Kidney glomerular epithelial cell (primary cell): ENCODE measurements at places on chromosomes 2 and 18.

DNA sequence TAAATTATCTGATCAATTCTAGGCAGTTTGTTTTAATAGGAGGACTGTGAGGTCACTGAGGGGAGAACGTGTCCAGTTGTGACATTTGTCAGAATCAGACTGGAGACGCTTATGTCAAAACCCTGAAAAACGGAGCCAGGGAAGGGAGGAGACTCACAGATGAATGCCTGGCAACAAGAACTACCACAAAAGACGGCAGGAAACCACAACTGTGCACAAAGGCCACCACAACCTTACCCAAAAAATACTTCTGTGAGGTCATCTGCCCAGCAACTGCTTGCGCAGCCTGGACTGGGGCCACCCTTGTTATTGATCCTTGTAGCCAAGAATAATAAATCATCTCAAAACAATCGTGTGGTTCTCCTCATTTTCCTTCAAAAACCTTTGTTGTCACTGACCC is 173.0 kb upstream of the ALKAL2 start:
- DNase-seq: no peak

DNA sequence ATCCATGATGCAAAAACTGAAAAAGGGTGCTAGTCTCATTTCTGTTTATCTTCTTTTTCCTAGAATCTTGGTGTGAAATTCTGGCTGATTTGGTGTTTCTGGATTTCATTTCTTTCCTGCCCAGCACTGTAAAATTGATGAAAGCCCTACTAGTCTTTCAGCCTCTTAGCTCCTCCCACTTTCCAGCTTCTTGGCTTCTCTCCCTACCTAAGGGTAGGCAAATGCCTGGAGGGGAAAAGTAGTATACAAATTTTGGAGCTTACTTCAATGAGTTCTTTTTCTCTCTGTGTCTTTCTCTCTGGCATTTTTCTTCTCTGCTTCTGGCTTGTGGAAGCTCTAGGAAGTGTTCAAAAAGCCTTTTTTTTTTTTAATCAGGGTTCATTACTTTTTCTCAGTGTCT is 160.5 kb downstream of the XIRP2 start:
- DNase-seq: no peak

DNA sequence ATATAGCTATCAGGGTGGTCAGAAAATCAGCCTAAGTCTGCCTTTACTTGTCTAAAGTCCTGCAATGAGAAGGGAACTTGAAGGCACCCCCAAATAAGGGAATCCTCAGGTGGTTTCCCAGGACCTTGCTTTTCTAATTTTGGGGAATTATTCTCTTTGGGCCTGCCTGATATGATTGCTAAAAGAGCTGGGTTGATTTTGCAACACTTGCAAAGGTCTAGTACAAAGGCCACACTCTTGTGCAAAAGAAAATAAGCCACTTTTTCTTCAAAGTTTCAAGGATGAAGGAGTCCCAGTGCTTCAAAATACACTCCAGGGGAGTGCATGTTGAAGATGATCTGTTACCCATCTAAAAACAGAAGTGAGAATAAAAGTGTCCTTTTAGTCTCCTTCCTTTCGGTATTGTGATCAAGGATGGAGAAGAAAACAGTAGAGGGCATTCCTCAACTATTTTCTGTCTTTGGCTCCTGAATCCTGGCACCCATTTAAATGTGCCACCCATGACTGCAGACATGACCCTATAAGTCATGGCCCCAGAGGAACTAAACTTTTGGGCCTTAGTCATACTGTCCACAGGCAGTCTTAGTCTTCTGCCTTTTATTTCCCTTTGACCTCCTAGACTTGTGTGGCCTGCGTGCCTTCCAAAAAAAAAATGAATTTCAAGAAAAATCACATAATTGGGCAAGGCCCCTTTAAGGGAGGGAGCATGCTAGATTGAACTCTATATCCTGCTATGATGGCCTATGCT is 5.1 kb downstream of the SULT1C3 start:
- DNase-seq: no peak

GRCh38 chr2:18178736-18179349 is 300.4 kb downstream of the KCNS3 start:
- peak; percentile 48 for DNase-seq

GRCh38 chr18:77403969-77404535 is 154.4 kb downstream of the GALR1 start:
- no peak for DNase-seq

DNA sequence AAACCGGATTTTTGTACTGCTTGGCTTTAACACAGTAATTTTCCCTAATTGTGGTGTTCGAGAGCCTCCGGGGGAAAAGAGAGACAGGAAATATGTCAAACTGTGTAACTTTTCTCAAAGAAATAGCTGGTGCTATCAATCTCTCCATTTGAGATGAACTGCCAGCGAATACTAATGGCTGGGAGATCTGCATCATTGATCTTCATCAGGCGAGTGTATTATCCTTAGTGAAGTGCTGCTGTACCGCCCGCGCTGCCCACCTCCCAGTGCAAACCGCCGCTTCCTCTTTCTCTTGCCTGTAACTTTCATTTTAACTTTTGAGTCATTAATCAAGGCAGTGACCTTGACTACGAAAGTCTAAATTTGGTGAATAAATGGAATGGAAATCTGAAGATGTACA is 246.1 kb upstream of the ST6GAL2 start:
- DNase-seq: no peak

DNA sequence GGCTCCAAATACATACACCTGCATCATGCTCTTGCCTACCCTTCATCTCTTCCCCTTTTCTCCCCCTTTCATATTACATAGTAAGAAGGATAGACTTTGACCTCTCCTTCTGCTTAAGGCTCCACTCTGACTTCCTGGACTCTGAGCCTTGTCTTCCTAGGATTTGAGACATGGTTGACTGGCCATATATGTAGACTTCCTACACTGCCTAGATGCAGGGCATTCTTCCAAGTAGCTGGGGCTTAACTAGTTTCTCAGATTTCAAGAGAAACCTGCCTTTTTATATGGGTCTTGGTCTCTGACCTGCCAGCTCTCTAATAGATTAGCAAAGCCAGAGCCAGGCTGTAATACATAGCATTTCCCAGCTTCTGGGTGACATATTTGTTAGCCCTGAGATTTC is 35.4 kb upstream of the CYP26B1 start:
- no peak for DNase-seq

- DNase-seq: peak; percentile 92
Measured at GRCh38 chr18:58527285-58527951, 101.5 kb downstream of the ALPK2 start.

DNA sequence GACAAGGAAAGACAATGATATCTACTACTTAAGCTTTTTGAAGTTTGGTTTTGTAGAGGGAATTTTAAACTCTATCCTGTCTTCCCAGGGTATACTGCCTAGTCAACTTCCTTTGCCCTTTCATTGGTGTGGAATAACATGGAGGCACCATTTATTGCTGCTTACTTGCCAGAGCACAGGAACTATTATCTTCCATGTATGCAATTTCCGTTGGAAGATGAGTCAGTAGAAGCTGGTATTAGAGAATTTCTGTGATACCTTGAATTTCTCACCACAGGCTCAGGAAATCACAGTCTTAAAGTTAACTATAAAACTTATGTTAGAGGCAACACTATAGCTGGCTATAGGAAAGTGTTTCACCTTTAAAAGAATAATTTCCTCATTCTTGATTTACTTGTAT is 40.9 kb upstream of the RGPD4 start:
- DNase-seq: no peak

GRCh38 chr2:163505281-163505680 is 230.5 kb downstream of the FIGN start:
- DNase-seq: no peak

- peak; percentile 27 for DNase-seq
Measured at GRCh38 chr18:63131106-63131958, 188.2 kb downstream of the BCL2 start.

- peak; percentile 74 for DNase-seq
Measured at GRCh38 chr2:20452551-20452950, 5.7 kb downstream of the RHOB start.

- DNase-seq: peak; percentile 91
Measured at GRCh38 chr2:43075054-43075593, 151.3 kb downstream of the ZFP36L2 start.

GRCh38 chr18:57251747-57252146 is 100.6 kb upstream of the ST8SIA3 start:
- DNase-seq: no peak

GRCh38 chr2:117785740-117786139 is 28.8 kb upstream of the DDX18 start:
- DNase-seq: peak; percentile 16

DNA sequence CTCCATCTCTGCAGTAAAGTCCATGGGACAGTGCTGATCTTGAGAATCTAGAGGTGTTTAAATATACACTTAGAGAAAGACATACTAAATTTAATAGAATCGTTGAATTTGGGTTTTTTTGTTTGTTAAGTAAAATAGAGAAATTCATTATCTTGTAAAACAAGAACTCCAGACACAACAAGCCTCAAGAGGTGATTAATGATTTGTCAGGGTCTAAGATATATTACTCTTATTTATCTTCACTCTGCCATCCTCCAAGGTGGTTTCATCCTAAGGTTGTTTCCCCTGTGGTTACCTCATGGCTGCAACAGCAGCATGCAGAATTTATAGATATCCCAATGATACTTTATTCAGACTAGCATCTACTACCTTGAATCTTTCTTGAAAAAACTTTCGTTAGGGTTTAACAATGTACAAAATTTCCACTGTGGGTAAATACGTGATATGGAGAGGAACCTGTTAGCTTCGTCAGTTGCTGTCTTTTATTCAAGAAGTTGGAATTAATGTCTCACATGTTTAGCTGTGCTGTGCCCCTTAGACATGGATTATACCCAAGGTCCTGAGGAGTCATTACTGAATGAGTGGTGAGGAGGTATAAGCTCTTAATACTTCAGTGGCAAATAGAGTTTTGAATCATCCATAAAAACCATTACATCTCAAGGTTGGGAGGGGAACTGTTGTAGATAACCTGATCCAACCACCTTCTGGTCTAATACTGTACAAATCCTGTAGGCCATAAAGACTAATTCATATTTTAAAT is 128.0 kb downstream of the GPD2 start:
- no peak for DNase-seq

DNA sequence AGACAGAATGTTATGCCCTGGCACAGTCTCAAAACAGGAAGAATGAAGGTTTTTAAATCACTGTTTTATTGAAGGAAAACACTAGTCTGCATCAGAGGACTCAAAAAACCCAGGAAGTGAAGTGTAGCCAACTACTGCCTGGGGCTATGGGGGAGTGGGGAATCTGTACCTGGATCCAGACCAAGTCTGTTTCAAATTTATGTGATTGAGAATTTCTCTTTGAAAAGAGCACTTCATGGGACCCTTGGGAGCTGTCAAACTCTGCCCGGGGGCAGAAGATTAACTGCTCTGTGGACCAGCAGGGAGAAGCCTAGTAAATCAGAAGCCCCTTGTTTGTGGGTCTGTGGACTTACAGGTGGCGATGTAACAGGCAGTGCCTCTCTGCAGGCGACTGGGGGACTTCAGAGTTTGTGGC is 45.3 kb upstream of the TANC1 start:
- no peak for DNase-seq

GRCh38 chr2:43311276-43311675 is 84.9 kb upstream of the ZFP36L2 start:
- no peak for DNase-seq

GRCh38 chr2:121521359-121521758 is 9.3 kb upstream of the RNU4ATAC start:
- no peak for DNase-seq

- DNase-seq: no peak
Measured at GRCh38 chr2:180046776-180047175, 39.7 kb upstream of the CWC22 start.

- DNase-seq: no peak
Measured at GRCh38 chr2:181036848-181037603, 56.6 kb downstream of the UBE2E3 start.

GRCh38 chr18:79383388-79384056 is 12.2 kb upstream of the NFATC1 start:
- no peak for DNase-seq

DNA sequence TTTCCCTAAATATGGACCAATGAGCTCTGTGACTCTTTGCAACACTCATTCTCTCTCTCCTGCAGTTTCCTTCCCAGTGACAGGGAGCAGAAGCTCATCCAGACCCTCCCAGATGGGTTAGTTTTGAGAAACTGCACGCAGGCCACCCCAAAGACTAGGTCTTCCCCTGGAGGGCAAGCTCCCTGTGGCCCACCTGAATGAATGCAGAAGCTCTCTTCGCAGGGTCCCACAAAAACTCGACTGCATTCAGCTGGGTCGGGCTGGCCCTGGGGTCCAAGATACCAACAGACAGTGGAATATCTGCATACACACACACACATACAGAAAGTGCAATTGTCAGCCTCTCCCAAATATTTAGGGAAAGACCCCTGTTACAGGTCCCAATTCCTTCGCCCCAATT is 37.0 kb downstream of the TFCP2L1 start:
- DNase-seq: no peak

- peak; percentile 7 for DNase-seq
Measured at GRCh38 chr18:32286749-32287148, 96.9 kb downstream of the MEP1B start.

DNA sequence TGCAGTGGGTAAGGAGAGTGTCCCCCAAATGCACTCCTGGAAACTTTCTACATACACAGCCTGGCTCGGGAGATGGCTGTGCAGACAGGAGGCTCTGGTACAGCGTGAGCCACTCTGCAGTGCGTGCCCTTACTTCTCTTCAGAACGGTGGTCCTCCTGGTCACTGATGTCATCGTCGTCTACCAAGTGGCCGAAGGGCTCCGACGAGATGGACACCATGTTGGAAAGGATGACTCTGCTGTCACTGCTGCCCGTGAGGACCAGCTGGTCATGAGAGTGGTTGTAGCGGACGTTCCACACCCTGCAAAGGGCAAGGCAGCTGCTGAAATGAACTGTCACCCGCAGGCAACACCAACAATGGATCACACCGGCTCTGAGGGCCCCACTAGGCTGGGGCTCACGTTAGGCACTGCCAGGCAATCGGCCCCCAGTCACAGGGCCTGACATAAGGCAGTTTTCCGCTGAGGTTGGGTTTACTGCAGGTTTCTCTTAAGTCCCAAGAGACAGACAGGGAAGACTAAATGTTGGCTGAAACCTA is 185.3 kb downstream of the EIPR1 start:
- no peak for DNase-seq

GRCh38 chr18:72985686-72986085 is 117.9 kb upstream of the NETO1 start:
- no peak for DNase-seq

DNA sequence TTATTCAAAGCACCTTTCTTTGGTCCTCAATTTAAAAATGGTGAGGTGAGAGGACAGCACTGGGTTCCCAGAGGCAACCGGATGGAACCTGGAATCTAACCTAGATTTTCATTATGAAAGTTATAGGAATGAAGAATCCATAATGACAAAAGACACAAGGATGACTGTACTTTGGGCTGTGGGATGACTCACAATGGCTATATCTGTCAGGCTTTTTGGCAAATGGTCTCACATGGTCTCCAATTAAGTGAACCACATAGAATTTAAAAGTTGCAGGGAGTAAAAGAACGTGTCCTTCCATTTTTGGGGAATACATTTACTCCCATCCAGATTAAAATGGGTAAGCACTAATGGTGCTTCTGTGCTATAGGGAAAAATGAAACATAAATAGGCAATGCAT is 31.8 kb upstream of the LYPD1 start:
- DNase-seq: no peak

DNA sequence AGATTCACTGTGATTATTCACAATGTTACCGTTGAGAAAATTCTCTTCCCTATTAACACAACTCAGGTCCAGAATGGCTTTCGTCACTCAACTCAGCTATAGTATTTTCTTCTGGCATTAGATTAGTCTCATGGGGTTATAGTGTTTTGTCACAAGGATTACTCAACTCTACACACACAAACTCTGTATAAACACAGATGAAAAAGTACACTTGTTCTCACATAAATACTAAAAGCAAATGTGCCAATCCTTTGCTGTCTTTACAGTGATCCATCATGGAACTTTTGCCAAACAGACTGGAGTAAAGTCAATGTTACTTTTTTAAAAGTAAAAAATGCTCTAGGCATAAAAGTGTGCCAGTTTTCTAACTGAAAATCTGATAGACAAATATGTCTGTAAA is 267.6 kb downstream of the RBM43 start:
- DNase-seq: no peak
